ENCODE measurements at places on chromosomes 13 and 19.

DNA sequence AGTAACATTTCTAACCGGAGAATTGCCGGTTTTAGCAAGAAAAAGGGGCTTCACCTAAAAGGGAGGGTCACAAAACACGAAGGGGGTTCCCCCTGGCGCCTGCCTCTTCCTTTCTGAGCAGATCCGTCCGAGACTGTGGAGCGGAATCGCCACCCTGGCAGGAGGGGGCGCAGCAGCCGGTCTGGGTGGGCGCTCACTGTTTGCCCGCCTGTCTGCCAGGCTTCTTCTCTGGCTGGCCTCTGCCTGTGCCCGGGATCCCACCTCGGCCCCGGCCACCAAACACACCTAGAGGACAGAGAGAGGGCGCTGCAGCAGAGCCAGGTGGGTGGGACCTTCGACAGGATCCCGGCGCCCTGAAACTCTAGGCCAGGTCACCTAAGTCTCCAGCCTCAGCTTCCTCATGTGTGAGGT lies 15.6 kb downstream of the LSM4 start:
- no peak for DNase-seq

DNA sequence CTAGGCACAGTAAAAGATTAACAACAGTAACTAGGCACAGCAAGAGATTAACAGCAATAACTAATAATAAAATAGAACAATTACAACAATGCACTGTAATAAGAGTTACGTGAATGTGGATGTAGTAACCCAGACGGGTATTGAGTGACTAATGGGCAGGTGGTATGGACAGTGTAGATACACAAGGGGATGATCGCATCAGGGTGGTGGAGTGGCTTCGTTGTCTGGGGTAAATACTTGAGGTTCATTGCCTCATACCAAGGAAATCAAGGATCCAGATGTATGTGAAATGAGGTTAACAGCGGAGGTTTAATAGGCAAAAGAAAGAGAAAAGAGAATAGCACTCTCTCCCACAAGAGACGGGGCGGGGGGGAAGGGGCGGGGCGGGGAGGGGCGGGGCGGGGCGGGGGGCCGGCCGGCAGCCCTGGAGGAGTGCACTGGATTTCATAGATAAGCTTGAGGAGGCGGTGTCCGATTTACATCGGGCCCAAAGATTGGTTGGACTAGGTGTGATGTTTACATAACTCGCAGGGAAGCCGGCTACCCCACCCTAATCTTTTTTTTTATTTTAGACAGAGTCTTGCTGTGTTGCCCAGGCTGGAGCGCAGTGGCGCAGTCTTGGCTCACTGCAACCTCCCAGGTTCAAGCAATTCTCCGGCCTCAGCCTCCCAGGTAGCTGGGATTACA lies 106.3 kb downstream of the KCTD15 start:
- peak; percentile 5 for DNase-seq

GRCh38 chr13:108018371-108018870 lies 196.9 kb downstream of the LIG4 start:
- DNase-seq: no peak

GRCh38 chr13:93283255-93283654 lies 56.6 kb downstream of the GPC6 start:
- DNase-seq: no peak

GRCh38 chr19:45092747-45093678 lies at the start of gene PPP1R37:
PPP1R37 (plus strand) TSS chr19:45093179; CDS start chr19:45093326, 147 bp downstream.
- DNase-seq: peak; percentile 99

DNA sequence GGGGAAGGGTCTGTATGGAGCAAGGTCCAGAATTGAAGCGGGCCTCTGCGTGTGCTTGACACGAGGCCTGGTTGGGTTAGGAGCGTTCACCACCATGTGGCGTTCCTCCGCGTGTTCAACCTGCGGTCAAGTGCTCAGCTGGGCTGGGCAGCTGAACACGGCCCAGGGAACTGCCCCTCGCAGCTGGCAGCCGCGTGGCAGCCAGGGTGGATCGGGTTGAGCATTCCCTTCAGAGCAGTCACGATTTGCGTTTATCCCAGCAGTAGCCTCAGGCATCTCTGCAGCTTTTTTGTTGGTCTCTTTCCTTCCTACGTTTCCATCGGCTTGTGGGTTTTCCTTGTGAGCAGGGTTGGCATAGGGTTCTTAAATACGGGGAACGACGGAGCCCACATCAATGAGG lies 28.7 kb upstream of the F2RL3 start:
- no peak for DNase-seq

GRCh38 chr13:105327581-105328126 lies 1207.8 kb downstream of the EFNB2 start:
- no peak for DNase-seq

- DNase-seq: peak; percentile 40
Measured at GRCh38 chr13:90997951-90998350, 349.5 kb upstream of the MIR17HG start.

GRCh38 chr19:44572581-44572900 lies 40.8 kb upstream of the IGSF23 start:
- no peak for DNase-seq

DNA sequence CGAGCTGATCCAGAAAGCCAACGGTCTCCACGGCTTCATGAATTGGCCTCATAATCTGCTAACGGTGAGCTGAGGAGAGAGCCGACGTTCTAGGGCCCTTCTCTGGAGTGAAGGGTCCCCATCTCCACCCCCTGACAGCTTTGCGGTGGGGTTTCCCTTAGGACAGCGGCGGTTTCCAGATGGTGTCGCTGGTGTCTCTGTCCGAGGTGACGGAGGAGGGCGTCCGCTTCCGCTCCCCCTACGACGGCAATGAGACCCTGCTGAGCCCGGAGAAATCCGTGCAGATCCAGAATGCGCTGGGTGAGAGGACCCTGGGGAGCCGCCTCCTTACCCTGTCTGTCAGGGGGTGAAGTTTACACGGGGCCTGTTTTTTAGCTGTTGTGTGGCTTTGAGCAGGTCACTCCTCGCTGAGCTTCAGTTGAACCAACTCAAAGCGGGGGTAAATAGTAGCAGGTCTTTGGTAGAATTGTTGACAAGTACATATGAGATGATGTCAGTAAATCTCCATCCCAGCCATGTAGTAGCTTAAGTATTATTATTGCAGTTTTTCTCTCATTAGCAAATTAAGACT lies 801 bp downstream of the QTRT1 start:
- DNase-seq: peak; percentile 73

DNA sequence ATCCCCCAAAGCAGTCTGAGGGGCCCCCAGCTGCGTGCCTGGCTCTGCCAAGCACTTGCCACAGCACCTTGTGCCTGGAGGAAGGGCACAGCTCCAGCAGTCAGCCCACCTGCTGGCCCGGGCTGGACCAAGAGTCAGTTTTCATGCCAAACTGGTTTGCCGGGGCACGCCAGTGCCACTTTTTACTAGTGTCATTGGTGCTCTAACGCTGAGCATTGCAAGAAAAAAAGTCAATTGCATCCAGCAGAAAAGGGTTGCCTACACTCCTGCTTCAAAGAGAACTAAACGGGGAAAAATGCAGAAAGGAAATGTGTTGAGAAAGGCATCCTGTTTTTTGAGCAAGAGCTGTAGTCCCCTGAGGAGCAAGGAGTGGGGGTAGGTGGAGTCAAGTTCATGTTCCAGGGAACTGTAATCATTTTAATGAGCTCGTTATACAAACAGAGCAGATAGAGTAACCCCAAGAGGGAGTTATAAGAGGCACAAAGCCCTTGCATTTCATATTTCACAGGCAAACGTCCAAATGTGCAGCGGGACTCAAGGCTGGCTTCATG lies 68.4 kb downstream of the F2RL3 start:
- peak; percentile 84 for DNase-seq
